ENCODE measurements at places on chromosomes 7 and 10.

DNA sequence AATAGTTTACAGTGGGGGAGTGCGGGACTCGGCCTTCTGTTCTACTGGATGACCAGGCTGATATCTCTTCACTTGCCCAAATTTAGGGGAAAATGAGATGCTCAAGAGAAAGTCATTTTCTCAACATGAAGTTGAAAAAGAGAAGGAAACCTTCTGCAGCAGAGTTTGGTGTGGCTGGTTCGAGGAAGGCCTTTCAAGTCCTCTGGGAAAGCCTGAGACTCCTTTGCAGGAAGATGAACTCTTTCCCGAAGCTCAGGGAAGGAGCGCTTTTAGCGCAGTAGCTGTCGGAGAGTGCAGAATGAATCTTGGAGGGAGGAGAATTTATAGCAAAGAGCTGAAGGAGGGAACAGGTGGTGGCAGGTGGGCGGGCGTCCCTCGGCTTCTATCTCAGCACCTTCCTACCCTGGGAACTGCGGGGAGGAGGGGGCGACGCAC is at the start of gene ATOH7:
TSS of gene ATOH7 (minus strand) at position 297 of the 435 bp plus-strand sequence. CDS start 436 bp downstream, outside the sequence.
- DNase-seq, result no peak

DNA sequence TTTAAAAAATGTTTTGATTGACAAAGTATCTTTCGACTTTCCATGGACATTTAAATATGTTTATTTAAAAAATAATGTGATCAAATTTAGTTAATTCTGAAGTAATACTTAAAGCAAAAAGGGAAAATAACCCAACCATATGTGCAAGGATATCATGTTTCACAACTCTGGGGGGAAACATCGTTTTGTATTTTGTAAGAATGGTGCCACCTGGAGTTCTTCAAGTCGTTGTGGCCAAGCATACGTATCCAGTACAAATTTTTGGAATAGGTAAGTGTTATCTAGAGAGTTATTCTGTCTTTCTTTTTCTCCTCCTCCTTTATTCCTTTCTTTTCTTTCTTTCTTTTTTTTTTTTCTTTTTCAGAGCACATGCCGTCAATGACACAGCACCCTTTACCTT is 176.2 kb upstream of the CSTF2T start:
- no peak for DNase-seq

DNA sequence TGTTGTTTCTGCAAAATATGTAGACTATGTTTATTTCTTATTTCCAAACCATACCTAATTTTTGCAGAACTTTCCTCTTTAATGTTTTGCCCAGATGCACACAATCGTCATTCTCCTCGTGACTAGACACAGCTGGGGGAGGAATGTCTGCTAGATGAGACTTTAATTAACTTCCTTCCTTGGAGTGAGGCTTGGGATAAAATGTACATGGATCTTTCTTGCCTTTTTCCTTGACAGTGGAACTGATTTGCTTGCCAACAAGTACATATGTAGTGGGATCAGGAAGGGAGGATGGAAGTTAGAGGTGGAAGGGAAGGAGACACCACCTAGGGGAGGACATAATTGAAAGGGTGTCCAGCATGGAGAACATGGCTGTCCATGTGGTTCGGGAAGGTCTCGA is 172.5 kb downstream of the VTI1A start:
- no peak for DNase-seq

GRCh38 chr7:96330193-96330592 is 8.3 kb upstream of the SLC25A13 start:
- no peak for DNase-seq

Measured in GM06990 (cell line).